ENCODE measurements at places on chromosomes 3 and 15.

DNA sequence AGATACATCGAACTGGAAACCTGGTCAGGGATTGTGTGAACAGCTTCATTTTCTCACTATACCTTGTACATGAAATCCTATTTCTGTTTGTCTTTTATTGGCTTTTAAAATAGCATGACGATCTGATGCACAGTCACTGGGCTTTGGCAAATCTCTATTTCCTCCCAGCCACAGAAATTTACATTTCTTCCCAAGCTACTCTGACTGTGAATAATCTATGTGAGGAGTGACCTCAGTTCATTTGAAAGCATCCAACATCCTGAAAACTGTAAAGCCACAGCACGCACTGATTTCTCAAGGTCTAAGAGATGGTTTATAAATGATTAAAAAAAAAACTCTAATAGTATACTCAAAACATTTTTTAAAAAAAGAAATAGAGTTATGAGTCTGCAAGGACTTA lies 450.3 kb downstream of the IL5RA start:
- no peak for DNase-seq

DNA sequence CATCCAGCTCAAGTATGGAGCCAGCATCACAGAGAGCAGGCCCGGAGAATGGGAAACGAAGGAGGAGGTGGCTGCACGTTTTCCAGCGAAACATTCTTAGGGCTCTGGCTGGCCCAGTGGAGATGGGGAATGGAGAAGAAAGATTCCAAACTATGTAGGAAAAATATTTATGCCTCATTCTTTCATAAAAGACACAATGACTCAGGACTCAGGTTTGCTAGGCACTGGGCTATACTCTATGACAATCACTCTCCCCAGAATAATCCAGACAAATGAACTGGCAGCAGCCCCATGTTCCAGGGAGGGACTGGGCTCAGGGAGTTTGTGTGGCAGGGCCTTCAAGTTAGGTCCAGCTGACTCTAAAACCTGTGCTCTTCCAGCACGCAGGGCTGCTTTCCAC lies 110.8 kb upstream of the RAD18 start:
- DNase-seq = peak; percentile 63

DNA sequence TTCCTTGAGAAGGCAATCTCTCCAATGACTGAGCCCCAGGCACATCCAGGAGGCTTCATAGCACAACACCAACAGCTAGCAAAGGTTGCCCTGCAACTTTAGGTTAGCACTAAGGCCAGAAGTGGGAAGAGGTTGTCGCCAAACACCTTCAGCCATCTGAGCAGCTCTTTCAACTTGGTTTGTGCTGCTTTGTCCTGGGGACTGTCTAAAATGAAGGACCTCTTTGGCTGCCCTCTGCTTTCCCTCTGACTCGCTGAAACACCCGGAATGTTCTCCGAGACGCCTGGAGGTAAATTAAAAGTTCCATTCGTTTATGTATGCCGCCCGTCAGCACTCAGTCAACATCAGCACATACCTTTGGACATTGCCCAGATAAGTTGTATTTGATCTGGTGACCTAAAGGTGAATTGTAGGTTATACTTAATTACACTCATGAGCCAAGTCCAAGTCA lies 121.2 kb upstream of the NR2F2 start:
- DNase-seq = no peak

DNA sequence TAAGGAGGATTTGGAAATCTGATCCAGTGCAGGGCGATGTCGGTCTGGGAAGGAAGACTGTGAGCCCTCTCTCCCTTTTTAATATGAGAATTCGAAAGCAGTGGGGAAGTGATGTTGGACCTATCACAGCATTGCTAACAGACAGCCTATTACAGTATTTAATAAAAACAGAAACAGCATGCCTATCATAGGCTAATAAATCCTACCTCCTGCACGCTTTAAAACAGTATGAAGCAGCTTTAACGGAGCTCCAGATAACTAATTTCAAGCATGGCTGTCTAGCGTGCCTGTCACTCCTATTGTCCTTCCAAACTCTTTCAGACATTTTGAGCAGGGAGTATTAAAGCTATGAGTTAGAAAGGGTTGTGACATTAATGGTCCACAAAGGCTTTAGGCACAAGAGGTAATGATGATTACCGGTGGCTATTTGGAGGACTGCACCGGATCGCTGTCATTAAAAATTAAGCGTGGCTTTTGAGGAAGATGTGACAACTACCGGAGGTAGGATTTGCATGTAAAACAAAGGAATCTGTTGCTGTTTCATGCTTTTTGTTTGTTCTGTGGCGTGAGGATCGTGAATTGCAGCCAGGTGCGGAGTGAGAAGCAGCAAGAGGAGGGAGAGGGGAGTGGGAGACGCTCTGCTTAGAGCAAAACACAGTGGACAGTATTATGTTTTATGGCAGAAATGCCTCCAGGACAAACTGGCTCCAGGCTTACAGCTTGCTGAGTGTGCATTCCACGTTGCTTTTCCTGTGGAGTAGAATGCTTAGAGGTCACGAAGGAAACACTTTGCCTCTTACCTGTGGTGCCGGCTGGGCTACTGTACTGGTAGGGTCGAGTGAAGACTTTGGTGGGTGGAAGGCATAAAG lies at the start of gene KCNMB2:
Gene KCNMB2, plus strand, starts transcription at position 226 of the 869 bp plus-strand sequence.
- DNase-seq = peak; percentile 23

DNA sequence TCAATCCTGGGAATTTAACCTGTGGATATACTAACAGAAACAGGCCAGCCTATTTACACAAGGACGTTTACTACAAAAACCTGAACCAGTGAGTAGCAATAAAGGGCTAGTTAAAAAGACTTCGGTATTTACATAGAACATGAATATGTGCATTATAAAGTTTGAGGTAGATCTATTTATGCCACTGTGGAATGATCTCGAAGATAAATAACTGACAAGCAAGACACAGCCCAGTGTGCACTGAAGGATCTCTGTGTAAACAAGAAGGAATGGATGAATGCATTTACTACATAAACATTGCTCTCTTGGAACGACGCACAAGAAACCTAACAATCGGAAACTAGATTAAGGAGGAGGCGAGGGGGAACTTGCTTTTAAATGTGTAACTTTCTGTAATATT lies 132.0 kb upstream of the NSMCE3 start:
- DNase-seq = no peak

DNA sequence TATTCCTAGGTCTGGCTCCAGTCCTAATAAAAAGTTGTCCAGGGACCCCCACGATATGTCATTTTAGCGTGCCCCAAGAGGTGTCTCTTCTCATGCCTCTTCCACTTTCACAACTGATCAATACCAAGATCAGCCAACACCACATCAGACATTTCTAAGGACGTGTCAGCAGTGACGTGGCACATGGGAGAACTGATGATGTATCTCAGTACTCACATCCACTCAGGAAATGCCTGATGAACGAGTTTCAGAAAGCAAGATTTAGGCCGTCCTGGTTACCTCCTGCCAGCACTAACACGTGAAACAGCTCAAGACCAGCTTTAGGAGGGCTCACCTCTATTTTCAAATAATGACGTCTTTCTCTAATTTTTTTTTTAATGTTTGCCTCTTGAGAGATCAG lies 19.6 kb downstream of the VGLL4 start:
- DNase-seq = no peak

- DNase-seq = no peak
Observed at GRCh38 chr15:72369964-72370363, 5.8 kb downstream of the HEXA start.

GRCh38 chr3:111338059-111338698 lies 203.8 kb upstream of the CD96 start:
- peak; percentile 71 for DNase-seq

DNA sequence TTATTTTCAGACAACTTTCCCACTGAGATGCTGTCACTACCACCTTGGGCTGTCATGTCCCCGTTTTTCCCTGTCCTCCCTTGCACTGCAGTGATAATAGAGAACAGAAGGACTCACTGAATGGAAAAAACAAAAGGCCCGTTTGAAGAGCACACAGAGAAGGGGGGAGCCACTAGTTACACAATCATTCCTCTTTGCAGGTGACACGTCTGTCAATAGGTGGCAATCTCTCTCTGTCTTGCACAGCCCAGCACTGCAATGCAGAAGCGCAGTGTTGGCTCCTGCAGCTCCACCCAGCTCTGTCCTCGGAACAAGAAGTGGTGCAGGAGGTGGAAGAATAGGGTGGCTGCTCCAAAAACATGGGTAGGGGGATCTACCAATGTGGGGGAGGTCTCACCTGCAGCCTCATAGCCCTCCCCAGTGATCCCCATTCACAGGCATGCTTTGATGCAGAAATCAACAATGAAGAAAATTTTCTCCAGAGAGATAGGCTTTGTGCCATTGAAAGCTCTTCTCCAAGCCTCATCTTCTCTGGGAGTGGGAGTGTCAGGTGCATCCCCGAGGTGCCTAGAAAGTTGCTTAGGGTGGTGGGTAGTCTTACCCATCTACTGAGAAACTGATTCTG lies 31.8 kb downstream of the FSTL1 start:
- DNase-seq = no peak

GRCh38 chr3:47158208-47158607 lies 5.7 kb downstream of the SETD2 start:
- no peak for DNase-seq

GRCh38 chr3:9143184-9143583 lies 106.3 kb downstream of the SRGAP3 start:
- DNase-seq = no peak

DNA sequence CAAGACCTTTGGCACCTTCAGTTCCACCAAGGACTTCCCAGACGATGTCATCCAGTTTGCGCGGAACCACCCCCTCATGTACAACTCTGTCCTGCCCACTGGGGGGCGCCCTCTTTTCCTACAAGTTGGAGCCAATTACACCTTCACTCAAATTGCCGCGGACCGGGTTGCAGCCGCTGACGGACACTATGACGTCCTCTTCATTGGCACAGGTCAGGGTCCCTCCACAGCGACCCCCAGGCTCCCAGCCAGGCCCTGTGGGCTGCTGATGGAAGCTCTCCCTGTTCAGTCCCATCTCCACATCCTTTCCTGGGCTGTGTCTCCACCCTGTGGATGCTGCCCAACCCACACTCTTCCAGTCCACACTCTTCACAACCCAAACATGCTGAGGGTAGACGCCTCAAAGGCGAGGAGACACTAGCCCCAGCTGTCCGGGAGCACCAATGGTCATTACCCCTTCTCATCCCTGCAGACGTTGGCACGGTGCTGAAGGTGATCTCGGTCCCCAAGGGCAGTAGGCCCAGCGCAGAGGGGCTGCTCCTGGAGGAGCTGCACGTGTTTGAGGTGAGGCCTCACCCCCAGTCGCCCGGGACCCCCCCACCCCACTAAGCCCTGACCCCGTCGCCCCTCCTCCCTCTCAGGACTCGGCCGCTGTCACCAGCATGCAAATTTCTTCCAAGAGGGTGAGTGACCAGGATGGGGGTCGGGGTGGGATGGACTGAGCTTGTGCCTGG lies 4.3 kb upstream of the LSMEM2 start:
- no peak for DNase-seq

GRCh38 chr3:67804578-67804977 lies 150.2 kb upstream of the SUCLG2 start:
- no peak for DNase-seq

DNA sequence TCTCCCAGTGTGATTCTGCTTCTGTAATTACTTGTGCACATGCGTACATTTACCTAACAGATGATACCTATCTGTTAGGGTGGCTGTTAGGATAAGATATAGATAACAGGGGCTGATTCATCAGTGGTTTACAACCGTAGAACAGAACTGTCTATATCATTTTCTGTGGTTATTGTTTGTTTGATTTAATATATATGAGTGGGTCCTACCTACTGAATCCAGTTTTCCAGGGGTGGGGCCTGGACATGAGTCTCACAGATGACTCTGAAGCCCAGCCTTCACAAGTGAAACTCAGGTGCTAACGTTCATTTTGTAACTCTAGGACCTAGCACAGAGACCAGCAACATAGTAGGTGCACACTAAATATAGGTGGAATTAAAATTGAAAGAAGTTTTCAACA lies 10.4 kb upstream of the ACAP2 start:
- DNase-seq = no peak

DNA sequence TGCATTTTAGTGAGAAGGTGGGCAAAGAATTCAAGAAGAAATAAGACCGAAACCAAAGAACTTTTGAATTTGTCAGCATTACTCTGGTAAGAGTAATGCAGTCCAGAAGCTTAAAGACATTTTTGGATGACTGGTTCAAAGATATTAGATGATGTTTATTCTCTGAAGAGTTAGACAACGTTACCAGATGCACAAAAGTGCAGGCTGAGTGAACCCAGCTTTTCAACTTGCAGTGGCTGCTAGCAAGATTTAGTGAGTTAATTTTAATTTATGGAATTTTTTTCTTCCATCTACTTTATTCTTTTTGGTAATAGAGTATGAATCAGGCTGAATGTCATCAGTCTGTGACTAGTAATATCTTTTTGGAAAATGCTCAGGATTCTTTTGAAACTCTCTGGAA lies 267.3 kb upstream of the AZI2 start:
- no peak for DNase-seq

GRCh38 chr3:18208856-18209255 lies 216.3 kb downstream of the SATB1 start:
- DNase-seq = no peak

GRCh38 chr3:175919133-175919532 lies 1060.0 kb downstream of the NAALADL2 start:
- DNase-seq = no peak

GRCh38 chr3:179973931-179974361 lies 62.8 kb downstream of the PEX5L start:
- DNase-seq = no peak

DNA sequence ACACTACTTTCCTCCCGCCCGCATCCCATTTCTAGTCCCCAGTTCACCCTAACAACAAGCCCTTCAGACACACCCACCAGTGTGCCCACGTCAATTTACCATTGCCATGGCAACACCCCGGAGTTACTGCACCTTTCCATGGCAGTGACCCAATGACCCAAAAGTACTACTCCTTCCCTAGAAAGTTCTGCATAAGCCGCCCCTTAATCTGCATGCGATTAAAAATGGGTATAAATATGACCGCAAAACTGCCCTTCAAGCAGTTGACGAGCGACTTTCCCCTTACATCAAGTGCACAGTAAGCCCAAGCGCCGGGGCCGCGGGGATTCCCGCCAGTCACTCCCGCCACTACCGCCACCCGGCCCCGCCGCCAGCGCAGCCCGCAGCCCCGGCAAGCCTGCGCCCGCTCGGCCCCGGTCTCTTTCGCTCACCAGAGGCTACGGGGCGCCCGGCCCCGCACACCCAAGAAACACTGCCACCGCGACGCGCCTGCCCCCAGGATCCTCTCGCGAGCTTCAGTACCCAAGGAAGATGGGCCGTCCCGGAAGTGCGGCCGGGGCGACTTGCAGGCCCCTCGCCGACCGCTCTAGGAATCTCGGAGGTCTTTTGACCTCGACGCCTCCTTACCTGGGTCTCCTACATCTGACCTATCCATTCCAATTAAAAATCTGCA lies 27.2 kb upstream of the ZNF502 start:
- peak; percentile 70 for DNase-seq

GRCh38 chr3:160486459-160486869 lies 36.9 kb upstream of the TRIM59 start:
- DNase-seq = peak; percentile 26

- no peak for DNase-seq
Observed at GRCh38 chr3:180420804-180421203, 181.2 kb upstream of the TTC14 start.

- DNase-seq = no peak
Observed at GRCh38 chr3:47260605-47261004, 22.0 kb downstream of the KIF9 start.
